ENCODE measurements at places on chromosomes 16 and 17.
A peak's percentile ranks its signal among the peaks of the same experiment; 100 is the strongest.

GRCh38 chr17:32917081-32917480 is 10.9 kb upstream of the TMEM98 start:
- DNase-seq: no peak

DNA sequence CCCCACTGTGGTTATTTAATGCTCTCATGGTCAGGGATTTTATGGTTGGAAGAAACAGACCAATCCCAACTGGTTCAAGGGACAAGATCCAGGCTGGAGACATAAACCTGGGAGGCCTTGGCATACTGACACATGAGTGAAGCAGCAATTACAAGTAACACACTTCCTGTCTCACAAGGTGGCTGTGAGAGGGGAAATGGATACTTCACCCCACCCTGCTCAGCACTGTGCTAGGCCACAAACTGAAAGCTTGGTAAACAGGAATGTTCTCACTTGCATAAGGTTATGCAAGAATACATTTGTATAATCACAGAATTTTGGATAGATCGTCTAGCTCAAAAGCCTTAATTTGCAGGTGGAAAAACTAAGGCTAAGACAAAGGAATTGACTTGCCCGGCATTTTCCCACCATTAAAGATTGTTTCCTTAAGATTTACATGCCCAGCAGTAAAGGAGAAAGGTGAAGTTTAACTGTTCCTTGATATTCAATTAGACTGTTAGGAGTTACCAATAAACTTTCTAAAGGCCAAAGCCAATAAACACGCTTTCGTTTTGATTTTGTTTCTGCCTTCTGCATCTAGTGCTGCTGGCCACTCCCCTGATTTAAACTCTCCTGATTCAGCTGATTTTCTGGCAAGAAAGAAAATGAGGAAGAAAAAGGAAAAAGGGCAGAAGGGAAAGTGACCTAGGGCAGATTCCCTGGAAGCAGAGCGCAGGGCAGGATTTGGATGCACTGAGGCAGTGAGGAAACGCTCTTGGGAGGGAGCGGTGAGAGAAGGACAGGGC is 215.6 kb upstream of the CDH5 start:
- no peak for DNase-seq

GRCh38 chr17:40705584-40705983 is 2.0 kb upstream of the KRT24 start:
- no peak for DNase-seq

DNA sequence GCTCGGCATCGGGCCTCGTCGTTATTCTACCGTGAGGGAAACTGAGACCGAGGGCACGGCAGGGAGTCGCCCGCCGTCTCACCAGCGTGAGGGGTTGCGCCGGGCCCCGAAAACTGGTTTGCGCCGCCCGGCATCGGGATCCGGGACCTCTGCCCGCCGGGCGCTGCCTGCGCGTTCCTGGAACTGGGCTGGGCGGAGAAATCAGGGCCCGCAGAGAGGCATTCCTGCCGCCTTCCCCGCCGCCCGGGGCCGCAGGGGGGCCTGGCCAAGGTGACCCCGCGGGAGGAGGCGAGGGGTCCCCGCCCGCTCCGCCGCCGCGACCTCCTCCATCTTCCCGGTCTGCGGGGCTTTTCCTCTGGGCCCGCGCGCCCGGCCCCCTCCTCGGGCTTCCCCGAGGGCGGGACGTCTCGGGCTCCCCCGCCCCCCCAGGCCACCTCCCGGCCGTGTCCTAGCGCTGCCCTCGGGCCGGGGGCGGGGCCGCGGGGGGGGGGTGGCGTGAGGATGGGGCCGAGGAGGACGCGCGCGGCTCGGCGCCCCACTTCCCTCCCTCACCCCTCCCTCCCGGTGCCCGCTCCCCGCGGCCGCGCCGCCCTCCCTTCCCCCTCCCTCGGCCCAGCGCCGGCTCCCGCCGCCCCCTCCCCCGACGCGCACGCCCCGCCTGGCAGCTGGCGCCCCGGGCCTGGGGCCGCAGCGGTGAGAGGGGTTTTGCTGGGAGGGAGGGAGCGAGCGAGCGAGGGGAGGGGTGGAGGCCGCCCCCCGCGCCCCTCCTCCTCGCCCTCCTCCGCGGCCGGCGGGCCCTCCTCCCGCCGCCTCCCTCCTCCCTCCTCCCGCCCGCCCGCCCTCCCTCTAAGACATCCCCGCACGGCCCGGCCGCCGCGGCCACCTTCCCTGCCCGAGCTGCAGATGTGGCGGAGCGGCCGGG is at the start of gene GLIS2:
TSS of gene GLIS2 (plus strand) at position 882 of the 922 bp plus-strand sequence. CDS start 16,214 bp downstream, outside the sequence.
- no peak for DNase-seq

- DNase-seq: peak; percentile 41
These were observed 18.4 kb upstream of the MRPS23 start for GRCh38 chr17:57868007-57868909.

- no peak for DNase-seq
These were observed 116.5 kb downstream of the ADCY9 start for GRCh38 chr16:3999479-4000325.

DNA sequence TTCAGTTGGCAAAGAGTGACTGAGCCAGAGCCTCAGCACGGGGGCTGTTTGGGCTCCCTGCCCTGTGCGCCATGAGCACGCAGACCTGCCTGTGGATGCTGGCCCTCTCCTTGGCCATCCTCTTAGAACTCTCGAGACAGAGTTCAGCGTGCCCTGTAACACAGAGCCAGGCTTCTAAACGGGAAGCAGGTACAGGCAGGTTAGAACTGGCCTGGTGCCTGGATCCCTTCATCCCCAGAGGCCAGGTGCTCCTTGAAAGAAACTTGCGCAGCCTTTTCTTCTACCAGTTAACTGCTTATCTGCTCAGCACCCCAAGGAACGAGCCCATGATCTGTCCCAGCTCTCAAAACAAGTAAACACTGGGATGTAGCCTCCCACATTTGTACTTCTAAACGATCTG is 6.9 kb downstream of the CCNF start:
- DNase-seq: no peak

DNA sequence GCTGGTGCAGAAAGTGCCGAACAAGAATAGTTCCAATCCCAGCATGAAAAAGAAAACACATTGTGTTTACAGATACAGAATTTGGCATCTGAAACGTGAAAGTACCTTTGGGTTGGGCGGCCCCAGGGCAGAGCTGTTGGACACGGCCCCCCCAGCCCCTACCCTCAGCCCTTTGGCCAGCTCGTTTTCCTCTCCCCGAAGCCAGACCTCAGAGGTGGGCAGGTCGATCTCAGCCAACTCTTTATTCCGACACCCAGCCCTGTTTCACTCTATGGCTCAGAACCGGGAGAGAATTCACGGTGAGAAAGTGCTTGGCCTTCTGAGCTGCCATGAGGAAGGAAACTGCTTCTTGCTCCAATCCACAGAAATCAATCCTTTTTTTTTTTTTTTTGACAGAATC is 11.3 kb downstream of the NTN1 start:
- no peak for DNase-seq

- no peak for DNase-seq
These were observed 130.0 kb downstream of the KCNJ12 start for GRCh38 chr17:21505819-21506815.

DNA sequence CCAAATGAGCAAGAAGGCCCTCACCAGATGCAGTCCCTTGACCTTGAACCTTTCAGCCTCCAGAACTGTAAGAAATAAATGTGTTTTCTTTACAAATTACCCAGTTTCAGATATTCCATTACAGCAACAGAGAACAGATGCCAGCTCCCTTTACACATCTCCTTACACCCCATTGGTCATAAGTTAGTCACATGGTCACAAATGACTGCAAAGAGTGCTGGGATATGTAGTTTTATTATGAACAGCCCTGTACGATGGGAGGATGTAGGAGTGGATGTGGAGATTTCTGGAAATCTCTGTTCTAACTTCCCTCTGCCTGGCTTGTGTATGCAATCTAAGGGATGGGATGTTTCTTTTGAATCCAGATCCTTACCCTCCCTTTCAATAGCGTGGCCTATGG is 13.3 kb upstream of the RPL38 start:
- DNase-seq: peak; percentile 56

GRCh38 chr17:1945621-1946020 is 79.5 kb downstream of the RTN4RL1 start:
- no peak for DNase-seq

DNA sequence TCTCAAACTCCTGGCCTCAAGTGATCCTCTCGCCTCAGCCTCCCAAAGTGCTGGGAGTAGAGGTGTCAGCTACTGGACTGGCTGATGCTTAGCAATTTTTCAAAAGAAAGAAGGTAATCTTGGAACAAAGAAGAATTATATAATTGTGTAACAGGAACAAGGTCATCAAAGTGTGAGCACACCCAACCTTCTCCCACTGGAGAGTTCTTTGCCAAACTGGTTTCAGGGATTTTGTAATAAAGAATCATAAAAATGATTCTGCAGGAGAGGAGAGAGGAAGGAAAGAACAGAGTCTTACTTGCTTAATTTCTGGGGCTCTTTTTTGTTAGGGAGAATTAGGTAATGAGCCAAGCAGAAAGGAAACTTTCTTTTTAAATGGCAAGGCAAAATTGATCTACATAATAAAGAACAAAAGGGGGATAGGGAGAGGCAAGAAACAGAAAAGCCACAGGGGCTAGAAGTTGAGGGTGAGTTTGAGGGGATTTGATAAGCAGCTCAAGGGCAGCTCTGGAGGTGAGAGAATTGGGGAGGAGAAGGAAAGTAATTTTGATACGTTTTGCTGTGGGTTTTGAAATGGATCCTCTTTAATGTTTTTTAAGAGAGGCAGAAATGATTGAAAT is 21.3 kb downstream of the CHD9NB start:
- DNase-seq: no peak

DNA sequence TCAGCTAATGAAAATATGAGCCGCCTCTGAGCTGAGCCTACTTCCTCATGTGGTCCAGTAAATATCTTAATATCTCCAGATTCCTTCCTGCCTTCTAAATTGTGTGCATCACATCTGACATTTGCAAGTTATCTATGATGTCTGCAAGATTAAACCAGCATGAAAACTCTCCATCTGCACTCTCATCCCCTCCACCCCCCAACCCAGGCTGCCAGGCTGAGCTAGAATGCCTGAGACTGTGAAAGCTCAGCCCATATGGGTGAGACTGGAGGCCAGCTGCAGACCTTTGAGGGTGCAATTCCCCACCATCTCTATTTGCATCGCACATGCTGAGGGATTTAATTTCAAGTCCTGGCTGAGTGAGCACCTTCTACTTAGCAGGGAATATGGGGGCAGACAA is 82.8 kb downstream of the ASIC2 start:
- no peak for DNase-seq

- no peak for DNase-seq
These were observed 19.6 kb upstream of the COPRS start for GRCh38 chr17:31878703-31879073.

GRCh38 chr16:56755038-56755437 is 25.1 kb downstream of the NUP93 start:
- DNase-seq: no peak

GRCh38 chr17:66369830-66370229 is 67.4 kb downstream of the PRKCA start:
- DNase-seq: no peak

DNA sequence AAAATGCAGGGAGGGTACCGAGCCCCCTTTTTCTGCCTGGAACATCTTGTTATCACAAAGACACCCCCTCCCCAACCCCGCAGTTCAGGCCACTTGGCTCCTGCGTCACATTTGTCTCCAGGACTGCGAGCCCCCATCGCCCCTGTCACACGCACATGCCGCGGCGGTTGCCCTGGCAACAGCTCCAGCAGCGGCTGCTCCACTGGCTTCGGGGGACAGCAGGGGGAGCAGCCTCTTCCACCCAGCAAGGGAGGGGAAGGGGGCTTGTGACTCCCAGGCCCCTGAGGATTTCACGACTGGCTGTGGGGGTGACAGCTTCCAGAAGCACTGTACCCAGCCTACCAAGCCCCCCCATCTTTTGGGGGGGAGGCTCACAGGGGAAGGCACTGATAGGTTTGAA is 2.6 kb downstream of the BAIAP3 start:
- no peak for DNase-seq

DNA sequence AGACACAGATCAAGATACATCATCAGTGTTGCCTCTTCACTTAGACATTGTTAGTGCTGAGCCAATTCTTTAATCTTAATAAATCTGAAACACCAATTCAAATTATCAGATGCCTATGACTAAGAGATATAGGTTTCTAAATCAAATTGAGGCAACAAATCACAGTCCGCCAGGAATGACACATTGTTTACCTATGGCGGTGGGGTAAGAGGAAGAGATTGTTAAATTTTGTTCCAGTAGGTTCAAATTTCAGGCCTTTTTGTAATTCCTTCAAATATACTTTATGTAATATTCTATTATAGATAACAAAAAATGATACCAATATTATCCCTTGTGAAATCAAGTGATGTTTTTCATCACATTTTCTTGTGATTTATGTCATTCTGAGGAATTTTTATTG is 145.9 kb downstream of the CDH8 start:
- no peak for DNase-seq

GRCh38 chr16:15894571-15895374 is 6.4 kb upstream of the CEP20 start:
- no peak for DNase-seq

DNA sequence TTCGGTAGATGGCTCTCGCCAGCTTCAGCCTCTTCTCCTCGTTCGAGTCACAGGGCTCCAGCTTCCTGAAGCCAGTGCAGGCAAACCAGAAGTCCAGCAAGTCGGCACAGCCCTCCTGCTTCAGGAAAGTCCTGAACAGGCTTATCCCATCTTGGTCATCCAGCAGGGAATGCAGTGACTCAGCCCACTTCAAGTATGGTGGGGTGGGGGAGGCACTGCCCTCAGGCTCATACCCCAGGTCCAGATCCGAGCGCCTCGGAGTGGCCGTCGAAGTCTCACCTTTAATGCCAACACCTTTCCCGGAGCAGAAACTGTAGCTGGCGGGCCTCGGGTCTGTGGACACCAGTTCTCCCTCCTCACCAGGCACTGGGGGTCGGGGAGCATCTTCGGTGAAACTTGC is 5.9 kb downstream of the AXIN1 start:
- no peak for DNase-seq

GRCh38 chr16:23788685-23789084 is 33.9 kb downstream of the CHP2 start:
- no peak for DNase-seq

DNA sequence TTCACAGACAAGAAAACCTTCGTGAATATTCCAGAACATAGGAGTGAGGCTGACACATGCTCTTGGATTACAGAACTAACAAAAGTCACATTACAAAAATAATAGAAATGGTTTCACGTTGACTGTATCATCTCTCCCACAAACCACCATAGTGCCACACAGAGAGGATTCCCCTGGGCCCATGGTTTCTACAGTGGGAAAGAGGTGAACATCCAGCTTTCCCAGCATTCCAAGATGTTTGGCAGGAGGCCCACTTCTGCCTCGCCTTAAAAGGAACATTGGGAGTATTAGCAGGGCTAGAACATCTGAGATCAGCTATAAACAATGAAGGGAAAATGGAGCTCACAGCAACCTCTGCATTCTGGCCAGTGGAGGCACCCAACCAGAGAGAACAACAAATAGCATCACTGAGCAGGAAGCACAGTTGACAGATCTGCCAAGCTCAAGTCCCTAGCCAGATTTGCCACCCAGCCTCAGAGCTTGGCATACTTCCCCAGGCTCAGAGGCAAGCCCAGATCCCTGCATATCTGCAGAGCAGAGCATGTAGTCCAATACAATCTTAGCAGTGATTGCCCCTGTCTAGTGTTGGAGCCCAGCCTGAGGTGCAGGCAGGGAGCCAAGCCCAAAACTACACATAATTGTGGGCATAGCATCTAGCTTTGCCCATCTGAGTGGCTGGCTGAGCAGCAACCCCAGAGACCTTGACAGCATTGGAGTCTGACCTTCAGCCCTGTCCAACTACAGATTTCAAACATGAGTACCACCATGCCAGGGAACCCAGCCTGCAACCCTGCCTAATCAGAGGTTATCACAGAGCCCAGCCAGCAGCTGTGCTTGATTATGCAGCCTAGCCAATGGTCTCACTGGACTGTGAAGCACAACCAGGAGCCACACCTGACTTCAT is 260.4 kb downstream of the CEP112 start:
- no peak for DNase-seq

GRCh38 chr17:33888455-33888854 is 366.6 kb upstream of the CCL2 start:
- no peak for DNase-seq
